Sciatic nerve (tissue), 2 donors: ENCODE measurements at places on chromosomes 7 and 10.

GRCh38 chr7:50470250-50471163, 20.4 kb upstream of the FIGNL1 start:
- no peak for DNase-seq

GRCh38 chr7:92100534-92100933, 33.7 kb downstream of the CYP51A1 start:
- DNase-seq = no peak

- no peak for DNase-seq
Measured at GRCh38 chr7:112414855-112415490, 35.3 kb upstream of the IFRD1 start.

GRCh38 chr10:13074563-13075451, 25.2 kb upstream of the OPTN start:
- DNase-seq = peak; percentile 83

GRCh38 chr7:32241636-32242035, 171.4 kb upstream of the PDE1C start:
- no peak for DNase-seq

- no peak for DNase-seq
Measured at GRCh38 chr7:77391230-77391629, 24.9 kb downstream of the GSAP start.

GRCh38 chr7:33278095-33278494, 148.7 kb downstream of the BBS9 start:
- no peak for DNase-seq

DNA sequence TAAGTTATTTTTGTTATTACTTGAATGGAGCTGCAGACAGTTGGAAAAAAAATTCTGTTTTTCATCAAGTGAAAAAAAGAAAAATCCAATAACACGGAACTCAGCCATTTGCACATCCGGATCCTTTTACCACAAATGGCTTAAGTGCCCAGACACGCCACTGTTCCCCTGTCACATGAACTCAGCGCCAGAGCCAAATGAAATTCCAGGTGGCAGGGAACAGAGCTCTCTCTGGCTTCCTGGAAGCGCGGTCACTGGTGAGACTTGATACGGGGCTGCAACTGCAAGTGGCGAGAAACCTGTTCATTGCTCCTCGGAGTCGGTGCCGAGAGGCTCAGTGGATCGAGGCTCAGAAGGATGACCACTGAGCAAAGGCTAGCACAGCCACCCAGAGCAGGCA, 60.8 kb upstream of the NPTX2 start:
- no peak for DNase-seq

DNA sequence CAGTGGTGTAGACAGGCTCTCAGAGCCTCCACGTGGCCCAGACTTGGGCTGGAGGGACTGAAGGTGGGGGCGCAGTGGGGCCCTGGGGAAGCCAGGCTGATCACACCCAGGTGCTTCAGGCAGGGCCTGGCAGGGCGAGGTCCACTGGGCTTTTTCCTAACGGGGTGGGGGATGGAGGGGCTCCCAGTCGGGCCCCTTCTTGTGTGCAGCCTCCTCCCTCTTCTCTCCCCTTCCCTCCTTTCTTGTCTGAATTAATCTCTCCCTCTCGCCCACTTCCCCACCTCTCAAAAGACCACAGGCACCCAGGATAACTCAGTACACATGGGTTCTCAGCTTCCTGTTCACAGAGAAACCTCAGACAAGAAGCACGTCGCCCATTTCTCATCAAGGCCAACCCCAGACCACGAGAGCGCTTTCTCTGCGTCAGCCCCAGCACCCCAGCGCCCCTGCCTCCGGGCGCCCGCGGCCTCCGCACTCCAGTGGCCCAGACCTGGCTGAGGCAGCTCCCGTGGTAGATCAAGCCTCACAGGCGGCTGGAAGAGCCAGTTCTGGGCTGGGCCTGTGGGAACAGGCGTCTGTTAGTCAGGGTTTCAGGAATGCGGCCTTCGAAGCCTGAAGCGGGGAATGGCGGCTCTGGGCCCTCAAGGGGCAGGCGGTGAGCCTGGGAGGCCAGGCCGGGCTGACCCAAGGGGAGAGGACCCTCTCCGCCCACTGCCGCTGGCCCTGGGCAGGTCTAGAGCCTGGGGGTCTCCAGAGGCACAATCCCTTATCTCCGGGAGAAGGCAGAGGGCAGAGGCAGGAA, 50.6 kb downstream of the PWWP2B start:
- no peak for DNase-seq

GRCh38 chr7:45524445-45524844, 49.7 kb upstream of the ADCY1 start:
- DNase-seq = no peak

DNA sequence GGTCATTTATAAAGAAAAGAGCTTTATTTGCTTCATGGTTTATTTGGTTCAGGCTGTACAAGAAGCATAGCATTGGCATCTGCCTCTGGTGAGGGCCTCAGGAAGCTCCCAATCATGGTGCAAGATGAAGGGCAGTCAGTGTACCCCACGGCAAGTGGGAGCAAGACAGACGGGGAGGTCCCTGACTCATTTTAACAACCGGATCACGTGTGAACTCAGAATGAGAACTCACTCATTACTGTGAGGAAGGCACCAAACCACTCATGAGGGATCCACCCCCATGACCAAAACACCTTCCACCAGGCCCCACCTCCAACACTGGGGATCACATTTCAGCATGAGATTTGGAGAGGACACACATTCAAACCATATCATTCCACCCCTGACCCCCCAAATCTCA, 15.7 kb upstream of the CRYGN start:
- no peak for DNase-seq
